CD14-positive monocyte (primary cell): ENCODE measurements at places on chromosomes 16 and 17. TPM values are rescaled to one million over a fixed set of nuclear protein-coding genes. Genes with fewer than 3 reads are reported as not detected.

- H3K4me3 ChIP-seq, result no peak overlapping the region
- no peaks in the 10 kb centered on the region for H3K36me3 ChIP-seq
- H3K27me3 ChIP-seq, result peaks cover 18% of the 10 kb centered on the region
- no peak overlapping the region for H3K27ac ChIP-seq
These were observed 9.5 kb downstream of the DLX4 start for GRCh38 chr17:49978501-49978900.

DNA sequence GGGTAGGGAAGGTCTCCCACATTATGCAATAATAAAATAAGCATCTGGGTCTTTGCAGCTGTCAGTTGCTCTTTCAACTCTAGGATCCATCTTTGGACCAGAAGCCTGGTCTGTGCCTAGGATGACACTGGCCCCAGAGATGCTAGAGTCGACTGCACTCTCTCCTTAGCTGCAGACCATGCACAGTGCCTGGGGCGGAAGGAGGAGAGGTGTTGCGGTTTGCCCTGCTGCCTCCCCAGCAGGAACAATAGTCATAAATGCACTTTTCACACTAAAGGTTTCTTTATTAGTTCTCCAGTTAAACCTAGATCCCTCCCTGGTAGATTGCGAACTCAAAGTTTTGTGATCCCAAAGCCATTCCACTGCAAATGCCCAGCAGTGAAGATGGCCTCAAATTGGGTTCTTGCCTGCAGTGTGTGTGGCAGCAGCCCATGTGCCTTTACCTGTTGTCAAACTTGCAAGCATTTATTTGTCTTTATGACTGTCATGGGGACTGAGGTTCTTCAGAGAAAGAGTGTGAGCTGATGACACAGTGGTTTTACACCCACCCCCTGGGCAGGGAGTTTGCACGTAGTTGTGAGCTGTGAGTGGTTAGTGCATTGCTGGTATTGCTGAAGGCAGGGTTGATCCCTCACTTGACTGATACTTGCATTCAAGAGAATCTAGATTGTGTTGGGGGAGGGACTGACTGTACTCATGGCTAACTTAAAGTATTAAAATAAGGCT, 10.3 kb downstream of the ATXN1L start:
- peaks cover 60% of the 10 kb centered on the region for H3K36me3 ChIP-seq
- H3K27me3 ChIP-seq, result no peaks in the 10 kb centered on the region
- H3K4me3 ChIP-seq, result no peak overlapping the region
- no peak for DNase-seq
- H3K27ac ChIP-seq, result no peak overlapping the region

DNA sequence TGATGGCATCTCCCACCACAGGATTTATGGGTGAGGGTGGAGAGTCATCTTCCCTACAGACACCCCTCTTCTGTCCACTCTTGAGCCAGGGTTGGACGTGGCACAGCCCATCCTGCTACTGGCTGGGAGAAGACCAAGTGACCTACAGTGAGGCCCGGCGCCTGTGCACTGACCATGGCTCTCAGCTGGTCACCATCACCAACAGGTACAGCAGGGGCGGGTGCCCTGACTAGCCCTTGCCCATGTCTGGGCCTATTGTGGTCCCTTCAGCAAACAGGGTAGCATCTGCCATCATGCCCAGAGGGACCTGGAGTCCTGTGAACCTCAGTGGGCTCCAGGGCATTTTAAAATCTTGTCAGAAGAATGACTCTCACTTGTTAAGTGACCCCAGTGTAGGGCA, 48.2 kb downstream of the MRC2 start:
- H3K27ac ChIP-seq, result no peak overlapping the region
- H3K27me3 ChIP-seq, result no peaks in the 10 kb centered on the region
- no peak for DNase-seq
- no peaks in the 10 kb centered on the region for H3K4me1 ChIP-seq

DNA sequence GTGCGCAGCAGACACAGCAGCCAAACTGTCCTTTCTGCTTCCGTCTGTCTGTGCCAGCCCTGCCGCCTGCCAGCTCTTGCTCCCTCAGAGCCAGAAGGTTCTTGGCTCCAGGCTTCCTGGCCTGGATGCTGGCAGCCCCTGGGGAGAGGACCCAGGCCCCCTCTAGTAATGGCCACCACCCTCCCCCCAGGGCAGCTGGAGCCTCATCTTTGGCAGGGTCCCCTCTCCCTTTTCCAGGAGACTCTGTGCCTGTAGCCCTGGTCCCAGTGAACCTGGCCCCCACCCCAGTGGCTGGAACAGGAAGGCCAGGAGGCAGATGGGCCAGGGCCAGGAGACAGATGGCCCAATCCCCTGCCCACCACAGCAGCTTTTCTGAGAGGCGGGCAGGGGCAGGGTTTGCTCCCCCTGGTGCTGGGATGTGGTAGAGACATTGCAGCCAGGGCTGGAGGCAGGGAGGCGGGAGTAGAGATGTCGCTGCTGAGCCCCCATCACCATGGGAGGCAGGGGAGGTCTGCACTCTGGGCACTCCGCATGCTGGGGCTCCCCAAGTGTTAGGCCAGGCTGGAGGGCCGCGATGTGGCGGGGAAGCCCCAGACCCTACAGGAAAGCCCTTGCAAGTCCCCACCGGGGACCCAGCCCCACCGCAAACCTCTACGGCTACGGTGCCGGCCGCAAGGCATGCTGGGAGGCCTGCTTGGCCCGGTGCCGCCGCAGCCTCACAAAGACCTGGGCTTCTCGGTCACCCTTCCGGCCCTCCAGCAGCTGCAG, 16.7 kb downstream of the UNC13D start:
- DNase-seq, result peak; percentile 43
- H3K36me3 ChIP-seq, result peaks cover 50% of the 10 kb centered on the region
- no peak overlapping the region for H3K27ac ChIP-seq
- H3K4me3 ChIP-seq, result no peak overlapping the region
- H3K27me3 ChIP-seq, result no peaks in the 10 kb centered on the region

SEZ6 gene
- 0.33 TPM for polyA plus RNA-seq
